ENCODE measurements at places on chromosomes 3 and 15. TPM values are rescaled to one million over a fixed set of nuclear protein-coding genes. Genes with fewer than 3 reads are reported as not detected.

GRCh38 chr15:46354443-46354842 lies 719.6 kb downstream of the SQOR start:
- DNase-seq = no peak

DNA sequence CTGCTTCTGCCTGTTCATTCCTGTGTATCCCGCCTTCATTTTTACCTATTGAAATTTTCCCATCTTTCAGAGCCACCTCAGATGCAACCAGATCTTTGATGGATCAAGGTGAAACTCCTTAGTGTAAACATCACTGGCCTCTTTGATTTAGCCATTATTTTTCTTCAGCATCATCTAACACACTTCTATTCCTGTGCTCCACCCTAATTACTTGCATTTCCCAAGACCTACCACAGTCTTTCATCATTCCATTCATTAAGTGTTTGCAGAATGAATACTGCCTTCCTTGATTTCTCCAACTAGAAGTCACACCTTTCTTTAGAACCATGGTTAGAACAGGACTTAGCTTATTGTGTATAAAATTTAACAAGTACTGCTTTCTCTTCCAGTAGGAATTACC lies 55.5 kb upstream of the SKIL start:
- no peak for DNase-seq

GRCh38 chr3:14829811-14830210 lies 11.0 kb downstream of the FGD5 start:
- DNase-seq = no peak

GRCh38 chr15:56757875-56758274 lies 24.6 kb upstream of the ZNF280D start:
- DNase-seq = no peak

- no peak for DNase-seq
Observed at GRCh38 chr3:140358686-140359085, 319.2 kb upstream of the TRIM42 start.

The GOLGA8O gene
- total RNA-seq = not detected

The CLDN18 gene
- not detected for total RNA-seq

DNA sequence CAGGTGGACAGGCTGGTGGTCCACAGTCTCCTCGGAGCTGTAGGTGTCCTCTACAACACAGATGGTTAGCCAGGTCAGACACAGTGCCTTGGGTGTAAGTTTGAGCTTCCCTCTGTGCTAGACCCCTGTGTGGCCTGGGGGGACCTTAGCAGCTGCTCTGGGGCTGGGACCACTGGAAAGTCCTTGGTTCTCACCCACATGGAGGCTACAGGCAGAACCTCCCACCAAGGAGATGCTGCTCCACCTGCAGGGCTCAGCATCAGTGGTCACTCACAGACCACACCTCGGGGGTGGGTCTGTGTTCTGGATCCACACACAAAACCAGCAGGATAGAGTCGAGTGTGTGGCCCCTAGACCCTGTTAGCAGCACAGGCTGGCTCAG lies 8.4 kb downstream of the RASL12 start:
- DNase-seq = no peak

The GOLGA8N gene
- 0.69 TPM for total RNA-seq

DNA sequence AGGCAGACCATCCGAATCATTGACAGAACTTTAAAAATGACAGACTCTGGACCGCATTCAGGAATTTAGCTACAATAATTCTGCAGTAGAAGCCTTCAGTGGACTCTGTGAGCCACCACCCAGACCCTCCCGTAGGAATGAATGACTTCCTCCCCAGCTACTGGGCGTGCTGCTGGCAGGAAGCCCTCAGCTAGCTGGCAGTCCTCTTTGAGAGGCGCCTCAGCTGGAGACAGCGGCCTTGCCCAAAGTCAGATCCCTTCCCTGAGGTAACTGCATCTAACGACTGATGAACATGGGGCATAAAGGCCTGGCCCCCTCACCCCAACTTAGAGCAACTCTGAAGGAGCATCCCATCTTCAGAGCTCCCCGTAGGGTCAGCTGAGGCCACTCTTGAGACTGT lies 25.8 kb downstream of the CRABP1 start:
- peak; percentile 52 for DNase-seq

DNA sequence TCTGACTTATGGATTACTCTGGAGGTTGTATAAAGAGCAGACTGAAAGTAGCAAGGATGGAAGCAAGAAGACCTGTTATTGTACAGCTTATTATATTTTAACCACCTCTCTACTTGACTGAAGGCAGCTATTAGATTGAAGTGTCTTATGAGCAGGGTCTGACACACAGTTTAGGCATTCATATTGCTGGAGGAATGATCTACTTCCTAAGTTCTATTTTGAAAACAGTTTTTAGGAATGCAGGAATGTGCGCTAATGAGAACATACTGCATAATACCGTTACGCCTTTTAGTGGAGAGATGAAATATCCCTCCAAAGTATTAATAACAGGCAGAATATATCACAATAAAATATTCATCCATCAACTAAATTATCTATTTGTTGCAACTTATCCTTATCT lies 193.3 kb downstream of the ISL2 start:
- DNase-seq = no peak

DNA sequence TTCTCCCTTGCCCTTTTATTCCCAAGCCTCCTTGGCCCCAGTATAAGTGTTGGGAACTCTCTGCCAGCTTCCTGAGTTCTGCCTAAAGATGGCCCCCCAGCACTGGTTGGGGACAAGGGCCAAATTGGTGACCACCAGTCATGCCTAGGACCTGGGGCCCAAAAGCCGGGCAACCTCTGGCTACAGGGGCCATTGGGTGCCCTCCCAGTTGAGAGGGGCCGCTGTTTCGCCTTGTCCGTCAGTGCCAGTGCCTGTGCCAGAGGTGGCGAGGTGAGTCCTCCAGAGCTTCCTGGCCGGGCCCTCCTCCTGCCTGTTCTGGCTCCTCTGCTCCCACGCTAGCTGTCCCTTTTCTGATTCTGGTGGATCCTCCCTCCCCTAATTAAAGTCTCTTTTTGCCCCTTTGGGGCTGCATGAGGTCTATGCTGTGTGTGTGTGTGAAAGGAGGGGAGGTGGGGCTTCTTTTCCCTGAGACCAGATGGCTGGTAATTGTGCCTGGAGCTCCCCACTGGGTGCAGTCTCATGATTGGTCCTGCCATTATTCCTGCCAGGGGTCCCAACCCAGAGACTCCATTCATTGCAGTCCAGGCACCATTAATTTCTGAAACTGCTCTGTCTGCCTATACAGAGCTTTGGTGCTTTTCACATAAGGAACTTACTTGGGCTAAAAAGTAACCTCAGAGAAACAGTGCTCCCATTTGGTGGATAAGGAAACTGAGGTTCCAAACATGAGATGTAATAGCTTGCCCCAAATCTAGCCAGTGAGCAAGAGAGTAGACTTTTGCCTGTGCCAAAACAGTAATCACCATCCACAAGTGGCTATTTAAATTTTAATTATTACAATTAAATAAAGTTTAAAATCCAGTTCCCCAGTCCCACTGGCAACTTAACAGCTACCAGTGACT lies 3.1 kb upstream of the TTLL3 start:
- DNase-seq = no peak

The CERS3 gene
- total RNA-seq = not detected

The TRH gene
- not detected for total RNA-seq

DNA sequence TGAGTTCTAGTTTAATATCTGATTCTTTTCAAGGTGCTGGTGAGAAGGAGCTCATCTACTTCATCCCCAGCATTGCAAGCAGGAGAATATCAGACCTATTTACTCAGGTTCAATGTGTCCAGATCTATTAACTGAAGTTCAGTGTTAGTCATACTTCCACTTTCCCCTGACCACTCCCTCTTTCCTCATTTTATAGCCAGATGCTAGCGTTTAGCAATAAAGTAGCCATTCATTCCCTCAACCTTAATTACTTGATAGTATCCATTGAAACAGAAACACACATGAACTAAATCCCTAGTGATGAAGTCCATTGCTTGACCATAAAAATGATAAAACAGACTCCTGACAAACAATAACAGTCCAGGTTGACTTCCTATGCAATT lies 60.0 kb downstream of the RPL22L1 start:
- DNase-seq = no peak

The SLC22A14 gene
- total RNA-seq = not detected

The ANKRD63 gene
- not detected for total RNA-seq

The C3orf49 gene
- total RNA-seq = not detected

DNA sequence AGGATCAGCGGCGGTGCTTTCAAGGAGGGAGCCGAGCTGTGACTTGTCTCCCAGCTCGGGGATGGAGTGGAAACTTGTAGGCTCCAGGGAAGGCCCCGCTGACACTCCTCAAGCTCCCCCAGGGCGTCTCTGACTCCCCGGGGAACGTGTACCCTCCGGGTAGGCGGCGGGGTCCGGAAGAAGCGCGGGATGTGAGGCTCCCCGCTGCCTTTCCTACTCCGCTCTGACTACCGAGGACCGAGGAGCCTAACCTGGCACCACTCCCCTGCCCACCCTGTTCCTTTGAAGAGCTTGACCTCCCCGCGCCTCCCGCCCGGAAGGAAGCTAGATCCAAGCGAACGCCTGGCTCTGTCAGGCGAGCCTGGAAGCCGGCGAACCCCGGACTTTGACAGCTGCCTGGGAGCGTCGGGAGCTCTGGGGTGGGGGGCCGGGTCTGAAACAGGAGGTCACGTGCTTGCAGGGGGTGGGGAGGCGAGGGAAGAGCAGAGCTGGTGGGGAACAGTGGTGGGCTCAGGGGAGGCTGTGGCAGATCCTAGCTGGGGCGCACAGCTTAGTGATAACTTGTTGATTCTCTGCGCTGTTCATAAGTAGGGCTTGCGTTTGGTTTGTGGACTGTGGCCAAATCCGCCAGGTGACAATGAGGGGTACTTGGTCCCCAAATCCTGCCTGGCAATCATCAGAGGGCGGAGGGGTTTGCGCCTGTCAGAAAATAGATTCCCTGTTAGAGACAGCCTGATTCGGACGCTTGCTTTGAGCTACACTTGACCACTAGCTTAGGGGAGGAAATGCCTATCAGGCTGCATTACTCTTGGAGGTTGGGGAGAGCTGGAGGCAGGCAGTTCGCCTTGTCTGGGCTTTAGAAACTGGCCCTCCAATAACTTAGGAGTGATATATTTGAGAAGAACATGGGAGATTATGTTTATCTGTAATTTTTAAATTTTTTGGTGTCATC lies 1.2 kb downstream of the CLSTN2 start:
- DNase-seq = peak; percentile 37

DNA sequence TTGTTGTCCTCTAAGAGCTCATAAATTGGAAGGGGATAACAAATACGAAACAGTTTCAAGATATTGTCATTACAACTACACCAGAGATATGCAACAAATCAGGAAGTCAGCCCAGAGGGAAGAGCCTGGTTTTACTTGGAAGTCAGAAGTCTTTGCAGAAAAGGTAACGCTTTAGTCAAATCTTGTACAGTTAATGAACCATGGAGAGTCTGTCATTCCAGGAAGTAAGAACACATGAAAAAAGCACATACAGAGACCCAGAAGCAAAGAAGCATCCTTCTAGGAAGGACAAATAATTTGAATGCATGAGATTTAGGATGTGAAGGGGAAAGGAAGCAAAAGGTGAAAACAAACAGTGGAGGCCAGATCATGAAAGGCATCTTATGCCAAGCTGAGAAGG lies 19.6 kb downstream of the DYNC1LI1 start:
- DNase-seq = no peak

The SLC25A38 gene
- total RNA-seq = 28.8 TPM

DNA sequence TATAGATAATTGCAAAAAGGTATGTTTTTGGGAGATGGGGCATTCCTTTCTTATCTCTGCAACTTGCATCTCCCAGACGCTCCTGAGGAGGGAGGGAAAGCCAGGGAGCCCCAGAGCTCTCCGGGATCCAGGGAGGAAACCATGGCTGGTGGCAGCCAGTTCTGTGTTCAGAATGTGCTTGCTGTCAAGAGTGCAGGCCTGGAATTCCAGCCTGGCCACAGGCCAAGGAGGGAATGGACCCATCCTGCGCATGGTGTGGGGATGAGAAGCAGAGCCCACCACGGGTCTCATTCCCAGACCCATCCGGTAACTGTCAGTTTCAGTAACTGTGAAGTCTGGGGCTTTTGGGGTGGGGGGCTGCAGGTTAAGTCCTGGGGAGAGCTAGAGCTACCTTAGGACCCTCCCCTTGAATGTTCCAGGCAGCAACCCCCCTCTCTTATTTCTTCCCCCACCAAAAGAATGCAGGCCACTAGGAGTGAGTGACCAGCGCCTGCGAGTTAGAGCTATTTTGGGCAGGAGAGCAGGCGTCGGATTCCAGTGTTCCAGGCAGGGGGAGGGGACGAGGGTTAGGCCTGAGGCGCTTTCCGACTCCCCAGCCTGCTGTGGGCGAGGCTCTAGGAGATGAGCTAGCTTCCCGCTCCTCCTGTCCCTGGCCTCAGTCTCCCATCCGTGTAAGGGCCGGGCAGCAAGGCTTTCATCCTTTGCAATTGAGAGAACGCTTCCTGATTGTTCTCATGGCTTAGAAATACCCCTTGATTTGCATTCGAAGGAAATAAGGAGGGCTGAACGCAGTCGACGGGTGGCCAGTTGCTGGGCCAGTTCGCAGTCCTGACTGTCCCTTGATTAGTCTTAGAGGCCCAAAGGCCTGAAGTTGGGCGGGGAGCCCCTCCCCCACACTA lies 781 bp upstream of the DAG1 start:
- peak; percentile 74 for DNase-seq

GRCh38 chr15:63051156-63052066 lies 8.9 kb downstream of the TPM1 start:
- no peak for DNase-seq

GRCh38 chr15:93150910-93151881 lies 62.2 kb upstream of the RGMA start:
- DNase-seq = no peak

GRCh38 chr15:39783244-39783820 lies 691 bp upstream of the FSIP1 start:
- no peak for DNase-seq

The GABRR3 gene
- not detected for total RNA-seq

GRCh38 chr3:195755791-195756676 lies 35.3 kb downstream of the MUC20 start:
- no peak for DNase-seq

The NCKIPSD gene
- 2.0 TPM for total RNA-seq

DNA sequence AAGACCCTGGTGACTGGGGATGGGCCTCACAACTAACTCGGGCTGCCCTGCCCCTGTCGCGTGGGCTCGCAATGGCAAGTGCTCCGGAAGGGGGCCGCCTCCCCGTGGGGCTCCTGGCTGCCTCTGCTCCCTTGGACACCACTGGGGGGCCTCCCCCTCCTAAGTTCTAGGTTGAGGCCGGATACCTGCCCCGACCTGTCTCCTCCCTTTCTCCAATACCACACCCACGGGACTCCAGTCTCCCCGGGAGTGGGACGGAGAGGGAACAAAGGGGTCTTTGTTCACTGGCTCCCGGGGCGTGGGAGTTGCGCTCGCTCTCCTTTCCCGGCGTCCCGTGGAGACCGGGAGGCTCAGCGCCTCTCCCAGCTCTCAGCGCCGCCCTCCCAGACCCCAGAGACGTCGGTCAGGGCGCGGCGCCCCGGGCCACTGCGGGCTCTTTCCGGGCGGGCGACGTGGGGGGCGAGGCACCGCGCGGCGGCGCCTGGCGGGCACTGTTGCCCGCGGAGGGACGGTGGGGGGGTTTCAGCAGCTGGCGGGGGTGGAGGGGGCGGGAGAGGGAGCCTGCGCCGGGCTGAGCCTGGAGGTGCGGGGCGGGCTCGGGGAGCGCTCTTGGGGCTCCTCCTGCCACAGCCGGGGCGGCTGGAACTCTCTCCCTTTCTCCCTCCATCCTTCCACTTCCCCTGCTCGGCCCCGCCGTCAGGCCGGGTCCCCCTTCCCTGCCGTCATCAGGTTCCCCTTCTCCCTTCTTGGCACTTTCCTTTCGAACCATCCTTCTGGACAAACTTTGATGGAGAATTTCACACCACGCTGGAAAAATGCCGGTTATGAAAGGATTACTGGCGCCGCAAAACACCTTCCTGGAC lies at the start of gene KCNH8:
Gene KCNH8, plus strand, starts transcription at position 606 of the 863 bp plus-strand sequence. Its CDS starts 210 bp downstream, at position 816.
- DNase-seq = no peak

The B4GALT4 gene
- 13.2 TPM for total RNA-seq

The PSMD6 gene
- total RNA-seq = 66.0 TPM

Data from MG63 (cell line).